Midbrain (tissue), 1 donor: ENCODE measurements at places on chromosomes 13 and 19.

GRCh38 chr19:6590827-6591319 lies at the start of gene CD70:
Gene CD70, minus strand, starts transcription at chr19:6591150. Its CDS starts 148 bp downstream, at chr19:6591002.
- no peak for DNase-seq

GRCh38 chr13:34464011-34464410 lies 478.1 kb upstream of the NBEA start:
- no peak for DNase-seq

GRCh38 chr13:40777809-40778175 lies 6.8 kb upstream of the MRPS31 start:
- DNase-seq = no peak

DNA sequence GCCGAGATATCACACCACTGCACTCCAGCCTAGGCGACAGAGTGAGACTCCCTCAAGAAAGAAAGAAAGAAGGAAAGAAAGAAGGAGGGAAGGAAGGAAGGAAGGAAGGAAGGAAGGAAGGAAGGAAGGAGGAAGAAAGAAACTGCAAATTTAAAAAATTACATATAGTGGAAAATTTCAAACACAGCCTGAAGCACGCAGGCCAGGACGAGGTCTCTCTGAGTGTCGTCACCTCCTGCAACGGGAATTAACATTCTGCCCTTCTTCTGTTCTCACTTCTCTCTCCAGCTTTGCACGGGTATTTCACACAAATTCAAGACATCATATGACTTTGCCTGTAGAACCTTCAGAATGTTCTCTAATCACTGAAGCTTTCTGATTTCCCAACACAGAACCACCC lies 108.2 kb downstream of the GNG7 start:
- no peak for DNase-seq

- no peak for DNase-seq
Measured at GRCh38 chr19:11418094-11418548, 993 bp downstream of the RGL3 start.

DNA sequence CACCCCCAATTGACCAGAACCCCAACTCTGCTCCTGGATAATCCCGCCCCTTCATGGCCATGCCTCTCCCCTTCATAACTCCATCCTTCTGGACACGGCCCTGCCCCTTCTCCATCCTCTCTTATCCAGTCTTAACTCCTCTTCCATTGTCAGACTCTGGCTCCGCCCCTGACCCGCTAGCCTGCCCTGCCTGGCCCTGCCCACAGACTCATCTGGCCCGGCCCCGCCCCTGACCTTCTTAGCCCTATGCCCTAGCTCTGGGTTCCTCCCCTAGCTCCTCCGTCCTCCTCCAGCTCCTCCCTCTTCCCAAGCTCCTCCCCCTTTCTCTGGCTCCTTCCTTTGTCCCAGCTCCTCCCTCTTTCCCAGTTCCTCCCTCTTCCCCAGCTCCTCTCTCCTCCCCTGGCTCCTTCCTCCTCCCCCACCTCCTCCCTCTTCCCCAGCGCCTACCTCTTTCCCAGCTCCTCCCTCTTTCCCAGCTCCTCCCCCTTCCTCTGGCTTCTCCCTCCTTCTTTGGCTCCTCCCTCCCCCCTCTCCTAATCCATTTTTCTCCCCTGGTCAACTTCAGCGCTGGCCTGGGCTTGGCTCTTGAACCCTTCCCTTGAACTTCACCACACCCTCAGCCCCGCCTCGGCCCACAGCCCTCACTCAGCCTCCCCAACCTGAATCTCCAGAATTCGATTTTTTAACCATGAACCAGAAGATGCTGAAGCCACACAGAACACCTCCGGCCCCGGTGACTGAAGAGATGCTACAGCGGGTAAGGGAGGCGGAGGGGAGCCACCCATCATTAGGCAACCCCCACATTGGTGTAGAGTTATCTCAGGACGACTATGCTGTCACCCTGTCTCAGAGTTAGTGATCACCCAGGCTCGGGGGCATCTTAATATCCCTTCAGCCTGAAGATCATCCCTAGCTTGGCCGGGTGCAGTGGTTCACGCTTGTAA lies 9.2 kb upstream of the ZNF358 start:
- peak; percentile 13 for DNase-seq

DNA sequence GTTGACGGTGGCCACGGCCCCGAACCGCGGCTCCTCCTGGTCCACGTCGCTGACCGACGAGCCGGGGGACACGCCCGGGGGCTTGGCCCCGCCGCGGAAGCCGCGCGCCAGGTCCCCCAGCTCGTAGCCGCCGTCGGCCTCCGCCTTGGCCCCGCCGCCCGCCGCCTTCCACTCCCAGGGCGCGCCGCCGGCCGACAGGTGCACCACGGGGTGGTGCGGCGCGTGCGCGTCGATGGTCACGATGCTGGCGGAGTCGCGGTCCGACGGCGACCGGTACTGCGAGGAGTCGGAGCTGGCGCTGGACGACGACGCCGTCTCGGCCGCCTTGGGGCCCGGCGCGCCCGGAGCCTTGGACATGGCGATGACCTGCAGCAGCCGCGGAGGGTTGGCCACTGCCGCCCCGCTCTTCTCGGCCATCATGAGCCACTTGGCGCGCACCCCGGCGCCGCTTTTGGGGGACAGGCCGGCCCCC lies 9.0 kb downstream of the PLPPR3 start:
- no peak for DNase-seq

DNA sequence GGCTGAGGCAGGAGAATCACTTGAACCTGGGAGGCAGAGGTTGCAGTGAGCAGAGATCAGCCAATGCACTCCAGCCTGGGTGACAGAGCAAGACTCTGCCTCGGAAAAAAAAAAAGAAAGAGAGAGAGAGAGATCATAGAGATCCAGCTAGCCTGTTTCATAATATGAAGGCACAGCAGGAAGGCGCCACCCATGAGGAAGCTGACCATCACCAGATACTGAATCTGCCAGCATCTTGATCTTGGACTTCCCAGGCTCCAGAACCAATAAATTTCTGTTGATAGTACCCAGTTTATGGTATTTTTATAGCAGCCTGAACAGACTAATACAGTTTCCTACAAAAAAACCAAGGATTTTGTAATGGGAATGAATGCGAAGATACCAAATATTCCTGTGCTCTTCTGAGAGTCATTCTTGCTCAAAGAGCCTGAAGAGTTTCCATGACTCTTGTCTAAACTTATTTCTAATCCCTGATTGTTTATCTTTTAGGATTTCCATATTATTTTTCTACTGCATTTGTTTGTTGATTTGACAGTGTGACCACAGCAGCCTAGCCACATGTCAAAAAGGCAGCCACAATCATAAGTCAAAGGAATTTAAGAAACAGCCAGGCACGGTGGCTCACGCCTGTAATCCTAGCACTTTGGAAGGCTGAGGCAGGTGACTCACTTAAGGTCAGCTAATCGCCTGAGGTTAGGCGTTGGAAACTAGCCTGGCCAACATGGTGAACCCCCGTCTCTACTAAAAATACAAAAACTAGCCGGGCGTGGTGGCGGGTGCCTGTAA lies 37.7 kb upstream of the PDCD5 start:
- DNase-seq = no peak

- no peak for DNase-seq
Measured at GRCh38 chr19:34323433-34324204, 41.4 kb upstream of the GPI start.

DNA sequence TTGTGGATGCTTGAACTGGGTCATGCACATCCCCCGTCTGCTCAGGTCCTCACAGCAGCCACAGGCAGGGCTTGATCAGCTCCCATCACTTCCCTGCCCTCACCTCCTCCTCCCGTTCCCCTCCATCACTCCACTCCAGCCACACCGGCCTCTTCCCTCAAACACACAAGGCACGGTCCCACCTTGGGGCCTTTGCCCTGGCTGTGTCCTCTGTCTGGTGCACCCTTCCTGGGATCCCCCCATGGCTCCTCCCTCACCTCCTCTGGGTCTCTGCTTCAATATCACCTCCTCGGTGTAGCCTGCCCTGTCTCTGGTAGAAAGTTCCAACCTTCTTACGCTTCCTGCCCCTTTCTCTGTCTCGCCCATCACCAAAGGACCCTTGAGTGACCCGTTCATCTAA lies 16.0 kb downstream of the GTPBP3 start:
- DNase-seq = no peak

GRCh38 chr19:48290771-48291488 lies 21.0 kb downstream of the ZNF114 start:
- peak; percentile 75 for DNase-seq

GRCh38 chr19:49953416-49953815 lies 7.6 kb downstream of the SIGLEC11 start:
- DNase-seq = no peak

DNA sequence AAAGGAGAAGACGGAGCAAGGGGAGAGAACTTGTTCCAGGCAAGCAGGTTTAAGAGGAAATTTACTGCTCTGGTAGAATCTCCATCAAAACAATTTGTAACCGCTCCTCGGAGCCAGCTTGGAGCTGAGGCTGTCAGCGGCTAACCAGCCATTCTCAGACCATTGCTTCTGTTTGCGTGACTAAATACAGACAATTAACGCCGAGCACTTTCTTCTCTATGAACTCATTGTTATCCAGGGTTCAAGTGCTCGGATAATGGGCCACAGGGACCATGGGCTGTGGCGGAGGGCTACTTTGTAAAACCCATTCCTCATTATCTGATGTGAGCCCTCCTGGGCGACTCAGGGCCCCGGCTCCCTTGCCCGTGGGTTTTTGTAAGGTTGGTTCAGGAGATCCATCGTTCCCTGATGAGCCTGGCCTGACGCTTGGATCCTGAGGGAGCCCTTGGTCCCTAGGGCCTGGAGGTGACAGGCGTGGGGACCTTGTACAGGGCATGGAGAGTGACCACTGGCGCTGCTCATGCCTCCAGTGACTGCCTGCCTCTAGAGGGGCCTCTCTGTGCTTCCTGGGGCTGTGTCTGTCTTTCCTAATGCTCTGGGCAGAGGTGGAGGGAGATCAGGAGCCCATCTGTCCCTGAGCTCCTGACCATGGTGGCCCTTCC lies 61.5 kb upstream of the ZNF536 start:
- peak; percentile 19 for DNase-seq

DNA sequence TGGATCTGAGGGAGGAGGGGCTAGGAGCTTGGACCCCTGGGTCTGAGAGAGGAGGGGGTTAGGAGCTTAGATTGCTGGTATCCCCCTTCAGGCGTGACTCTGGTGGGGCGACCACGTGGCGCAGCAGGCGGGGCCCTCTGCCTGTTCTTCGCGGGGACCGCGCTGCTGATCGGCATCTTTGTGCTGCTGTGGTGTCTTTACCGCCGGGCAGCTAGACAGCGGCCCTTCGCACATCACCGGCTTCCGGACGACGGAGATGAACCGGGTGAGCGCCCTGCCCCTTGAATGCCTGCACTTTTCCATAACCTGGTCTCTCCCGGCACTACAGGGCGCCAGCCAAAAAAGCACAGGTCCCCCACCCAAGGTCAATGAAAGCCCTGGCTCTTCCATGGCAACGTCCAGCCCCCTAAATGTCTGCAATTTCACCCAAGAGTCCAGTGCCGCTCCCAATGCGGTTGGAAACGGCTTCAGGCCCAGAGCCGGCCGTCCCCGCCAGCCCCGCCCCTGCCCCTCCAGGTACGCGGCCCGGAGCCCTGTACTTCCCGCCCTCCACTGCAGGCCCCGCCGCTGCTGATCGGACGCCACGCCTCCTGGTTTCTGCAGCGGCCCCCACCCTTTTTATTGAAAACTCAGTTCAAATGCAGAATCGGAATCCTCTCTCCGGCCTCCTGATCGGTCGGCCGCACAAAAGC lies 2.8 kb downstream of the GFY start:
- DNase-seq = no peak

GRCh38 chr13:29396446-29396845 lies 199.0 kb downstream of the SLC7A1 start:
- no peak for DNase-seq

DNA sequence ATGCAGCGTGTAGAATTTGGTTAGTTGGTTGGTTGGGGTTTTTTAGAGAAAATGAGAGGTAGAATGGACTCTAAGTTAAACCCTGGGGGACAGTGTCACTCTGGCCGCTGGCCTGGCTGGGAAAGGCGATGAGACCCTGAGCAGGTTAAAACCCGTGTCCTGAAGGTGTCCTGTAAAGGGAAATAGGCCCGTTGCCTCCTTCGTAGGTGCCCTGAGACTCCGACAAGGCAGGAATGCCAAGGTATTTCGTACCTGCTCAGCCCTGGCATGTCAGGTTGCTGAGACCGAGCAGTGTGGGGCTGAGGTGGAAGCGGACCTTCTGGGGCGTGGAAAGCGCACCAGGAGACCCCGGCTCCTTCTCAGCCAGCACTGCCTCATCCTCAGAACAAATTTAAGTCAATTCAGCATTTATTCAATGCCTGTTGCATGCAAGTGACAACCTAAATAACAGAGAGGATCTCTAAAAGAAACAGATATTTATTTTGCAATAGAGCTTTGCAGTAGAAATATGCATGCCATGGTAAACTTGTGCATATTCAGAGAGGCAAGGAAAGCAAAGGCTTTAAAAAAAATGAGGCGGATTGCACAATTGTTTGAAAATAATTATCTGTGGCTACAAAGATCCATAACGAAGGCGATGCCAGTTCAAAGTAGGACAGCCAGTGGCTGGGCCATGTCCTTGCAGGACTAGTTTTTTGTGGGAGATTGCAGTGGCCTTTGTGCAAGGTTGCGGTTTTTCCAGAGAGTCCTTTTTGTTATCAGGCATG lies 1.4 kb upstream of the RAB20 start:
- no peak for DNase-seq

GRCh38 chr19:11425719-11426457 lies 6.8 kb upstream of the RGL3 start:
- DNase-seq = no peak

GRCh38 chr19:5142725-5143097 lies 173.8 kb downstream of the KDM4B start:
- no peak for DNase-seq

GRCh38 chr19:41565379-41565720 lies 10.6 kb upstream of the CEACAM21 start:
- no peak for DNase-seq
